ENCODE measurements at places on chromosomes 12 and 14.
A peak's percentile ranks its signal among the peaks of the same experiment; 100 is the strongest.

- no peak for DNase-seq
Observed at GRCh38 chr14:38870296-38870836, 232.7 kb downstream of the SEC23A start.

GRCh38 chr14:50040401-50040775 is 76.0 kb downstream of the VCPKMT start:
- peak; percentile 19 for DNase-seq

DNA sequence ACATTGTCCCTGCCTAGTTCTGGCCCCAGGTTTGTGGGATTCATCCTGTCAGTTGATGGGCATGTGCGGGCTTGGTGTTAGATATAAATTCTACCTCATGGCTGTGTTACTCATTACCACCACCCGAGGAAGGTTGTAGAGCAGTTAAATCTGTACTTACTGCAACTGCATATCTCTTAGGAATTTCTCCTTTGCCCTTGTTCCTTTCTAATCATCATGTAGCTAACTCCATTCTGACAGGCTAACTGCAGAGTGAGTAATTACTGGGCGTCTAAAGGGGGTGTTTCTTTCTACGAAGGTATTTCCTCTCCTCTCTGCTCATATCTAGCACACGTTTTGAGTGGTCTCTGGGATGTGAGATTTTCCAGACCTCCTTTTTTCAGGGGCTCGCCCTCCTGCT is 1076.7 kb downstream of the TMTC2 start:
- no peak for DNase-seq

- no peak for DNase-seq
Observed at GRCh38 chr14:91774140-91775096, 42.5 kb upstream of the CATSPERB start.

GRCh38 chr12:99455350-99456035 is 192.1 kb upstream of the GARIN6 start:
- DNase-seq: no peak

Data from T-helper 9 cell (primary cell).